ENCODE measurements at places on chromosomes 6 and 20. TPM values are rescaled to one million over a fixed set of nuclear protein-coding genes. Genes with fewer than 3 reads are reported as not detected.

GRCh38 chr6:20013066-20013861, 176.1 kb downstream of the ID4 start:
- peaks cover 3% of the 10 kb centered on the region for H3K27me3 ChIP-seq
- H3K27ac ChIP-seq = no peak overlapping the region
- no peaks in the 10 kb centered on the region for H3K4me1 ChIP-seq
- no peak overlapping the region for H3K4me3 ChIP-seq

TCF19 gene
- 9.1 TPM for polyA plus RNA-seq

DNA sequence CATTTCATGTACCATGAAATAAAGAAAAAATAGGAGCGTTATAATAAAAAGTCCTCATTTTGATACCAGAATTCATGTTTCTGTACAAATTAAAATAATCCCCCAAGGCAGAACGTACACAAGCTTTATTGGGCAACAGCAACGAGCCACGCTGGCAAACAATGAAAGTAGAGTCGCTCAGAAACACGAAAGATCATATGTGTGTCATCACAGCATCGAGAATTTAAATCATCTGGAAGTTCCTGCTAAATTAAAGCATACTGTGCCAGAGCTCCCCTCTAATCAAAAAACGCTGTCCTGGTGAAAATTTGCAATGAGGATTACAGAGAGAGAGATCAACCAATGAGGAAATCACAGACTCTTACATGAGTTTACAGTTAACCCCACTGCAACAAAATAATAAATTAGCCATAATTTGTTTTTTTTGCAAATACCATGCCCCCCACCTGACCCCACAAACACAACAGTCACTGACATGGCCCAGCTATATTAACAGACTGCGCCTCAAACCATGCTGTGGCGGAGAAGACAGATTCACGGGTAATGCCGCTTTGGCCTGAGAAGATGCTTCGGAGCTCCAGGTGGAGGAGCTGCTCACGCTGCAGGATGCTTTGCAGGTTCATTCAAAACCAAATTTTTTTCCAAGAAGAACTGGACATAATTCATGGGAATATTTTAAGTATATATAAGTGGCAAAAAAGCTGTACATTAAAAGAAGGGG, 54.3 kb upstream of the NFATC2 start:
- H3K4me3 ChIP-seq = no peak overlapping the region
- H3K36me3 ChIP-seq = peaks cover 43% of the 10 kb centered on the region
- no peaks in the 10 kb centered on the region for H3K27me3 ChIP-seq
- H3K4me1 ChIP-seq = no peaks in the 10 kb centered on the region
- no peak overlapping the region for H3K27ac ChIP-seq
- no peak for DNase-seq

GRCh38 chr20:62516338-62516737, 40.5 kb upstream of the GATA5 start:
- no peaks in the 10 kb centered on the region for H3K4me1 ChIP-seq
- no peak overlapping the region for H3K27ac ChIP-seq
- H3K27me3 ChIP-seq = peaks cover 19% of the 10 kb centered on the region
- H3K36me3 ChIP-seq = no peaks in the 10 kb centered on the region

- no peak overlapping the region for H3K4me3 ChIP-seq
- H3K27ac ChIP-seq = no peak overlapping the region
- no peak for DNase-seq
Measured at GRCh38 chr20:59382157-59382725, 81.8 kb downstream of the EDN3 start.

SLC26A8 gene
- polyA plus RNA-seq = 0.24 TPM

DNA sequence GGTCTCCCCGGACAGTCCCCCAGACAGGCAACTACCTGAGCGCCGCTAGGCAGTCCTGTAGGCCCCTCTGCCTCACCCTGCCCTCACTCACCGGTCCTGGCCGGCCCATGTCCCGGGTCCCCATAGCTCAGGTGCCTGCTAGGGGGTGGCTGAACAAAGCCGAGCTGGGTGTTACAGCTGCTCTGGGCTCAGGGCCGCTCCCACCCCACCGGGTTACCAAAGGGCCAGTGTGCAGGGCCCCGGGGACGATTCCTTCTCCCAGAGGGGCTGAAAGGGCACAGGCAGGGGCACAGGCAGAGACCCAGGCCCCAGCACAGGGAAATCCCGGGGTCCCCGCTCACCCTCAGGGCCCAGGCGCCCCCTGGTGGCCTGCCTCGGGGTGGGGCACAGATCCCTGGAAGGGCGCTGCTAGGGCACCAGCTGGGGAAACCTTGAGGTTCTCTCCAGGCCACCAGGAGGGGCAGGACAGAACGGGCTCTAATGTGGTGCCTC, 118.4 kb downstream of the GRM4 start:
- no peaks in the 10 kb centered on the region for H3K4me1 ChIP-seq
- no peak overlapping the region for H3K27ac ChIP-seq
- H3K36me3 ChIP-seq = no peaks in the 10 kb centered on the region
- no peak for DNase-seq
- H3K27me3 ChIP-seq = peaks cover 5% of the 10 kb centered on the region
- no peak overlapping the region for H3K4me3 ChIP-seq

WFDC10B gene
- polyA plus RNA-seq = not detected

GRCh38 chr6:66961191-66961590, 1254.2 kb upstream of the EYS start:
- H3K4me3 ChIP-seq = no peak overlapping the region
- H3K27me3 ChIP-seq = no peaks in the 10 kb centered on the region
- H3K4me1 ChIP-seq = no peaks in the 10 kb centered on the region
- no peak overlapping the region for H3K27ac ChIP-seq

C6orf52 gene
- 12.7 TPM for polyA plus RNA-seq

BNIP5 gene
- 11.2 TPM for polyA plus RNA-seq

NOTCH4 gene
- polyA plus RNA-seq = 8.1 TPM

DNA sequence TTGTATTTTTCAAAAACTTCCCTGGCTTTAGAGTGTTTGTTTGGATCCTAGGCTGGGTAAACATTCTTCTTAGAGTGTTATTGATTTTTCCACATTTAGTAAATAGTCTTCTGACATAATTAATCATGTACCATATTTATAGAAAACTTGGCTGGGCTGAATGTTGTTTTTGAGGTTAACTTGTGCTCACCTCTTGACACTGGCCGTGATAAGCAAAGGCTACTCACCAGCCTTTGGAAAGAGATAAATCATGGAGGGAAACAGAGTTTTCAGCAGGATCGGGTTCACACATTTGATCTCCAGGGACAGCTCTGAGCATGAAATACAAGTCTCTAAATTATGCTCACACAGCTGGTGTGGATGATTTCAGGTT, 6.2 kb upstream of the CD93 start:
- H3K27me3 ChIP-seq = peaks cover 14% of the 10 kb centered on the region
- H3K4me1 ChIP-seq = no peaks in the 10 kb centered on the region
- no peak overlapping the region for H3K4me3 ChIP-seq
- no peak for DNase-seq

DNA sequence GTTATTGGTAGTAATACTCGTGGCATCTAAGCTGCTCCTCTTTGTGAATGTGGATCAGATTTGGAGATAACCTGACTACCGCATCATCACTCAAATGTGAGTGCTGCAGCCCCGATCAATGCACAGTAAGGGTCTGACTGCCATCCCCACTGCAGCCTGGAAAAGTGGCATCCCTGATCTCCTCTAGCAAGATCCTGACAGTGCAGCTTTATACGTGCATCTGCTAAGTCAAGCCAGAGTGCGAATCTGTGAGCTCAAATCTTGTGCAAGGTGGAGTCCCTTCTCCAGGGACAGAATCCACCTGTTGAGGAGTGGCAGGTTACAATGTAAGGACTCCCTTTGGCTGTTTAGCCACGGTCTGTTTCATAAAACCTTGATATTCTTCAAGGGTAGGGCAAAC, 215.0 kb upstream of the EXOC2 start:
- H3K27ac ChIP-seq = no peak overlapping the region
- H3K4me1 ChIP-seq = no peaks in the 10 kb centered on the region
- no peaks in the 10 kb centered on the region for H3K36me3 ChIP-seq
- no peak overlapping the region for H3K4me3 ChIP-seq
- DNase-seq = no peak

DNA sequence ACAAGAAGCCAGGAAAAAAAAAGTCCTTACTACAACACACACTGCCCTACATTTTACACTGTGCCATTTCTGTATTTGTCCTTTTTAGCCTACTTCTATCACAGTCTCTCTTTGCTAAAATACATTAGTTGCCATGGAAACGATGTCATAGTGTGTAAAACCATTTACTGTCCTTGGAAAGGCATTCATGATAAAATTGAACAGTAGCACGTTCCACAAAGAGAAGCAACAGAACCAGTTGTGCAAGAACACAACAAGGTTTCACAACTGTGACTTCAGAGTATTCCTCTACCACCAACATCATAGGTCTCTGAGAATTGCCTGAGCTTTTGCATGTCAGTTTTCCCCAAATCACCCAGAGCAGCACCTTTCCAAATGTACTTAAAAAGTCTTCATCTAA, 20.5 kb downstream of the FYN start:
- no peak for DNase-seq
- no peaks in the 10 kb centered on the region for H3K27me3 ChIP-seq

BANF2 gene
- polyA plus RNA-seq = not detected

EPHA7 gene
- 6.5 TPM for polyA plus RNA-seq

DNA sequence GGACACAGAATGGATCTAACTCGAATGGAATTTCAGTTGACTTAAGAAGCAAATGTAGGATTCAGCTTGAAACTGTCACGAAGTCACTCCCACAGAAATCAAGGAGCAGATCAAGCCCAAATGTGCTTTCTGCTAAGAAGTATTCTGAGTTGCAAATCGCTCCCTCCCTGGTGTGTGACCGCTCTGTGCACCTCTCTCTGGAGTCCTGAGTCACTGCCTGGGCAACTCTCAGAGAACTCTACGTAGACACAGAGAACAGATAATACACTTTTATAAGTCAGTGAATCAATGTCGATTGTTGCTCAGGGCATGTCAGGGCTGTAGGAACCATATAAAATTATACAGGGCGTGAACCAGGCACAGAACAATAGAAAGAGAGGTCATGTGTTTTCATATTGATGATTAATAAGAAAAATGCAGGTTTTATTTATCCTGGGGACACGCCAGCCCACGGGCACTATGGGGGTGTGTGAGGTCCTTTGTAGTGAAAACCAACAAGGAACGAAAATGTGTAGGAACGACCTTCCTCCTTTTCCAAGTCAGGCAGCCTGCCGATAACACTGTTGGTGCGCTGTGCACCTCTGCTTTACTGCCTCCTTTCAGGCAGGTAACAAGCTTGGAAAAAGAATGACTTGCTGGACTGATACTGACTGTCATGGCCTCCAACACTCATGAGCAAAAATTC, 248.1 kb upstream of the FOXQ1 start:
- H3K36me3 ChIP-seq = no peaks in the 10 kb centered on the region
- no peaks in the 10 kb centered on the region for H3K27me3 ChIP-seq
- DNase-seq = no peak
- H3K27ac ChIP-seq = no peak overlapping the region
- no peak overlapping the region for H3K4me3 ChIP-seq

DNA sequence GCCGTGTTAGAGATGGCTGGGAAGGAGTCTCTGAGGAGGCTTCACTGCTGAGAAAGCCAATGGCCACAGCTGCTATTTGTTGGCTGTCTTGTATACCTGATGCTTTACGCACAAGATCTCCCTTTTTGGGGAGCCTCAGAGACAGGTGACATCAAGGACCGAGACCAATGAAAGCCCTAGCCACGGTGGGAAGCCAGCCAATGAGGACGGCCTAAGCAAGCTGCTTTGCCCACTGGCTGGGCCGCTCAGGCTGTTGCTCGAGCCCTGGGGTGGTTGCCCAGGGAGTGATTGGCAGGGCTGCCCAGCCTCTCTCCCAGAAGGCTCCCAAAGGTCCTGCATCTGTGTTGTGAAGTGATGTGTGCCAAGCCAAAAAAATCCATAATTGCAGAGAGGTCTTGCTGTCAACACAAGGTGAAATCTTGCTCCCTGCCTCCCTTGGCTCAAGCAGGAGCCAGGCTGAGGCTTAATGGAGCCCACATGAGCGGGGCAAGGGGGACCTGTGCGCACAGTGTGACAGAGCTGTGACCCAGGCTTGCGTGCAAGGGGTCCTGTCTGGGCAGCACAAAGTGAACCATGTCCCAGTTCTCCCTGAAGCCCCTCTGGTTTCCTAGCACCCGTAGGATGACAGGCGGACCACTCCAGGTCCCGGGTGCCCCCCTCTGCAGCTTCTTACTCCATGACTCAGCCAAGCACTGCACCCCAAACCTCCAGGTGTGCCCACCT, 4.3 kb downstream of the MMP24OS start:
- H3K36me3 ChIP-seq = peaks cover 51% of the 10 kb centered on the region
- H3K27ac ChIP-seq = no peak overlapping the region
- no peak for DNase-seq

DNA sequence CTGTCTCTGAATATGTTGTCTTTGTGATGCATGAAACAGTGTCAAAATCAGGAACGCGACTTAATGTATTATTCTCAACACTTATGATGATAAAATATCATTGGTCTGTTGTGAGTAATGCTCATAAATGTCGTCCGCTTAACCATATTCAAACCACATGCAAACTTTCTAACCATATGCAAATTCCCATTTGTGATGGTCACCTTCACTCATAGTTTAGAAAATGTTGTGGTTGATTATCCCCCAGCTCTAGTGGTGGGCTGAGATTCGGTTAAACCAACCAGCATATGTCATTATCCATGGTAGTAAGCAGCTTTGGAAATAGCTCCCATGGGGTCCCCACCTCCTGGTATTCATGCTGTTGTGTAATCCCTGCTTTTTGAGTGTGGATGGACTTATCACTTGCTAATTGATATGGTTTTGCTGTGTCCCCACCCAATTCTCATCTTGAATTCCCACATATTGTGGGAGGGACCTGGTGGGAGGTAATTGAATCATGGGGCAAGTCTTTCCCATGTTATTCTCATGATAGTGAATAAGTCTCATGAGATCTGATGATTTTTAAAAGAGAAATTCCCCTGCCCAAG, 360.0 kb upstream of the TSHZ2 start:
- H3K4me1 ChIP-seq = no peaks in the 10 kb centered on the region
- DNase-seq = no peak
- H3K36me3 ChIP-seq = no peaks in the 10 kb centered on the region
- H3K27ac ChIP-seq = no peak overlapping the region
- no peaks in the 10 kb centered on the region for H3K27me3 ChIP-seq

BTNL2 gene
- polyA plus RNA-seq = 0.18 TPM

GRCh38 chr20:31843288-31843687, 2.1 kb downstream of the FOXS1 start:
- no peak overlapping the region for H3K27ac ChIP-seq
- DNase-seq = no peak
- peaks cover 6% of the 10 kb centered on the region for H3K27me3 ChIP-seq
- no peak overlapping the region for H3K4me3 ChIP-seq

DNA sequence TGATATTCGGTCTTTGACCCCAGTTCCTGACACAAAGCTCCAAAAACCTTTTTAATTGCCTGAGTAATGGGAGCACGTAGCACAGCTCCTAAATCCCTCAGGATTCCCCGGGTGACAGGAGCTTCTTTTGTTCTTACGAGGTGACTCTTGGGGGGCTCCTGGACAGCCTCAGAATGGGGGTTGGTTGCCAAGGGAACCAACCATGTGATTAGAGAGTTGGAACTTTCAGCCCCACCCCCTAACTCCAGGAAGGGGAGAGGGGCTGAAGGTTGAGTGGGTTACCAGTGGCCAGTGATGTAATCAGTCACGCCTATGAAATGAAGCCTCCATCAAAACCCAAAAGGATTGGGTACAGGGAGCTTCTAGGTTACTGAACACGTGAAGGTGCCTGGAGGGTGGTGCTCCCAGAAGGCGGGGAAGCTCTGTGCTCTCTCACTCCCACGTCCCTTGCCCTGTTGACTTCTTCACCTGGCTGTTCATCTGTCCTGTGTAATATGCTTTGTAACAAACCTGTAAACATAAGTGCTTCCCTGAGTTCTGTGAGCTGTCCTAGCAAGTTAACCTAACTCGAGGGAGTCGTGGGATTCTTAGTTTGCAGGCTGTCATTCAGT, 89.5 kb downstream of the CHMP4B start:
- no peak overlapping the region for H3K4me3 ChIP-seq
- no peaks in the 10 kb centered on the region for H3K27me3 ChIP-seq
- H3K4me1 ChIP-seq = no peaks in the 10 kb centered on the region
- no peaks in the 10 kb centered on the region for H3K36me3 ChIP-seq
- H3K27ac ChIP-seq = no peak overlapping the region
